ENCODE measurements at places on chromosomes 13 and 19.

- DNase-seq = peak; percentile 74
Observed at GRCh38 chr19:16342002-16342715, 17.5 kb downstream of the KLF2 start.

GRCh38 chr19:4233282-4233853 is 4.0 kb downstream of the EBI3 start:
- peak; percentile 54 for DNase-seq

DNA sequence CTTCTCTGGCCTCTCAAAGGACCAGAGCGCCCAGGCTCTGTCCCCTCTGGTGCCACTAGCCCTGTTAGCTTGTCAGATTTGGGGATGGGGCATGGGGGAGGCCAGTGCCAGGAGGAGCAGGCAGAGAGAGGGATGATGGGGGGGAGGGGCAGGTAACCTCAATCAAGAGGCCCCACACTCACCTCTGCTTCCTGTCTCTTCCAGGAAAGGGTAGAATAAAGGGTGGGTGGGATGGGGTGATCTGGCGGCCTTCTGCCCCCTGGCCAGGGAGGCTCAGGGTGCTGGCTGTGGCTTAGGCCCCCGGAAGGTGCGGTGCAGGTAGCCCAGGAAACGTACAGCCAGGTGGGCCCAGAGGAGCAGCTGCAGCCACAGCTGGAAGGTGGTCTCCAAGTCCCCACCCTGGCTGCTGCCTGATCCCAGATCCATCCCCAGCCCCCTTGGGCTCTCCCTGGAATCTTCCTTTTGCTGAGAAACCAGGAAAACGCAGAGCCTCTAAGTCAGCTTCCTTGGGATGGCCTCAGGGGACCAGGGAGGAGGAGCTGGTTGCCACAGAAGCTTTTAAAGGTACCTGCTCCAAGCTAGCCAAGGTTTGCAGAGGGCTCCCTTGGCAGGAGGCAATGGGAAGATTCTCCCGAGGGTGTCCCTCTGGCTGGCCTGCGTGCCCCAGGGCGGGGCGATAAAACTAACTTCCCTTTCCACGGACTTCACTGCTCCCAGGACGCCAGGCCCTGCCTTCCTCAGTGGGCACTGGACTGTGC is 5.3 kb downstream of the PRKACA start:
- no peak for DNase-seq

- no peak for DNase-seq
Observed at GRCh38 chr13:72397265-72397664, 330.2 kb downstream of the MZT1 start.

GRCh38 chr13:87941226-87941625 is 270.1 kb downstream of the SLITRK5 start:
- peak; percentile 24 for DNase-seq

GRCh38 chr13:46142776-46143175 is 37.9 kb upstream of the CPB2 start:
- DNase-seq = no peak

DNA sequence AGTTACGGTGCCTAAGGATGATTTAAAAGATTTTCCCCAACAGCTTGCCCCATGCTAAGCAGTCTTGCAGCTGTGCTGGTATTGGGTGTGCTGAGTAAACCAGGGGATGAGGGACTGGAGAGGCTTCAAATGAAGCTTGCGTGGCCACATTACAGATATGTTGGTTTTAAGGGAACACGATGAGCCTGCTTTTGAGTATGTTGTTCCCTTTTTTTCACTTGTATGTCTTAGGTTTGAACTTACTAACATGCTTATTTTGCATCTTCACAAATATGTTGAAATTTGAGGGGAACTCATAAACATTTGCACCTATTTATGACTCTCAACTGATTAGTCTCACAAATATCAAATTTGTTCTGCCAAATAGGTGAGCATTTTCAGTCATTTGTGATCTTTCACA is 2.0 kb upstream of the IL17D start:
- no peak for DNase-seq

DNA sequence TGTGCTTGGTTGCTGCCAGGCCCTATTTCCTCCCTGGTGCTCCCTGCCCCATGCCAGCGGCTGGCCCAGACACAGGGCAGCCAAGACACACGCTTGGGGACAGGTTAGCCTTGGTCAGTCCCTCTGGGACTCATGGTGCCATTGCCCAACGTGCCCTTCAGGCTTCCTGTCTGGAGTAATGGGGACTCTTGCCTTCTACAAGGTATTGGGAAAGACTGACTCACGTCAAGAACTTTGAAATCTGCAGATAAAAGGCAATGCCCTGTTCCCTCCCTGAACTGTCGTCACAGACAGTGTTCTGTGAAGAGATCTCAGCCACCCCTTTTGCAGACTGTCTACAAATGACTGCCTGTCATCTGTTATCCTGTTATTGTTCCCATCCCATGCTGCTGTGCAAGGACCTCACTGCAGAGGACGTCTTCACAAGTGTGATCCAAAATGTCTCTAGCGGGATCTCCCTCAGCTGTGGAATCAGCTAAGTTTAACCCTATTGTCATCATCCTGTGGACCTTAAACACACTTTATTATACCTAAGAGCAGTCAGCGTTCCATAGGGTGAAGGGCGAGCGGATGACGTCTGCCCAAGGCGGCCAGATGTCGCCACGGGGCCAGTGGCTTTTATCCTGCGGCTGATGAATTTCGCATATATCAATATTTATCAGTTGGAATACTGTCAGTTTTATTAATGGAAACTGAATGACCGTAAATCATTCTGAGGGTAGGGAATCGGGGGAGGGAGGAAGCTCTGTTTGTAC is 59.0 kb downstream of the GSX1 start:
- DNase-seq = no peak

GRCh38 chr19:29988351-29988750 is 46.3 kb downstream of the URI1 start:
- no peak for DNase-seq

- no peak for DNase-seq
Observed at GRCh38 chr13:25231517-25231916, 55.8 kb downstream of the MTMR6 start.

- DNase-seq = no peak
Observed at GRCh38 chr19:2607712-2608601, 94.5 kb downstream of the GNG7 start.

All from ACHN (cell line).